ENCODE measurements at places on chromosomes 2 and 18.

DNA sequence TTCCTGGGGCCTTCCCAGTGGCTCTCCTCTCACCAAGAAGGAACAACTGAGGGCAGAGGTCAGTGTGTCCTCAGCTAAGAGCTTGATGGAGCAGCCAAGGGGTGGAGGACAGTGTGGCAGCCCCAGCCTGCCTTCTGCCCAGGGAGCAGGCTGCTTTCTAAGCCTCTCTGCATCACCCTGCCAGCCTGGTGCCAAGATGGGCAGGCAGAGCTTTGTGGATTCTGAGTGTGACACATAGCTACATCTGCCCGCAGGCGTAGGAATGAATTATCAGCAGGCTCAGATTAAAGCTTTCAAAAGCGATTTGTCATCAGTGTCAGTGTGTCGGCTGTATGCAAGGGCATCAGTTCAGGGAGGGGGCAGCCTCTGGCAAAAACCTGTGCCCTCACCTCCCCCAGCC, 8.7 kb downstream of the MAL start:
- no peak overlapping the region for H3K27ac ChIP-seq
- no peak overlapping the region for H3K4me3 ChIP-seq
- no peaks in the 10 kb centered on the region for H3K36me3 ChIP-seq
- peaks cover 22% of the 10 kb centered on the region for H3K4me1 ChIP-seq
- DNase-seq: no peak
- H3K27me3 ChIP-seq: peaks cover 39% of the 10 kb centered on the region

DNA sequence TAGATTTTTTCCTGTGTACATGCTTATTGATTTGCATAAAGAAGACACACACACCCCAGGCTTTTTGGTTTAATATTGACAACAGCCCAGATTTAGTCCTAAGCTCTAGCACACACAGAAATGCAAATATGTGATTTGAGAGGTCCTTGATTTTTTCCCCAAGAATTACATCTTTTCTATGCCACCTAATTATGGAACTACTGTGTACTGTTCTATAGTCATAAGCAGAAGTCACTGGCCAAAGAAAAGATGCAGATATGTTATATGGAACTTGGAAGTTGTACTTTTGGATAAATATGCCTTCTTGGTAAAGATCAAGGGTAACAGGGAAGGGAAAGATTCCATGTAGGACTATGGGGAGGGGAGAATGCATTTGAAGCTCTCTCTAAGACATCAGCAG, 105.6 kb downstream of the SETBP1 start:
- H3K4me3 ChIP-seq: no peak overlapping the region
- no peaks in the 10 kb centered on the region for H3K4me1 ChIP-seq
- DNase-seq: no peak
- H3K36me3 ChIP-seq: no peaks in the 10 kb centered on the region
- no peaks in the 10 kb centered on the region for H3K27me3 ChIP-seq

DNA sequence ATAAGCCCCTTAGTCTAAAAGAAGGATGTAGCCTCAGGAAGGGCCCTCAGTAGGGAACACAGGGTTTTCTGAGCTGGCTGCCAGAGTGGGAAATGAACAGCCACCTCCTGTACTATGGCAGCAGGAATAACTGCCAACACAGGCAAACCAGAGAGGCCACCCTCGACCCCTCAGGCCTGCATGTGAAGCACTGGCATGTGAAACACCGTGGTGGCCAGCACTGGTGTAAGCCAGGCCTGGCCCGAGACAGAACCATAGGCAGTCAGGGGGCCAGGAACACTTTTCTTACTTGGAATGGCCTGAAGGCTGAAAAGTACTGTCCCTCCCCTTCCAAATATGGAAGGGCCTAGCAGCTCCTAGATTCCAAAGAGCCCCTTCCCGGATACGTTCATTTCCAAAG, 28.2 kb downstream of the SFXN5 start:
- H3K4me3 ChIP-seq: no peak overlapping the region
- no peaks in the 10 kb centered on the region for H3K4me1 ChIP-seq
- no peaks in the 10 kb centered on the region for H3K36me3 ChIP-seq
- no peaks in the 10 kb centered on the region for H3K27me3 ChIP-seq
- H3K27ac ChIP-seq: no peak overlapping the region

- no peaks in the 10 kb centered on the region for H3K36me3 ChIP-seq
- DNase-seq: no peak
- no peak overlapping the region for H3K4me3 ChIP-seq
- H3K27me3 ChIP-seq: no peaks in the 10 kb centered on the region
These were observed 1.8 kb downstream of the DCC start for GRCh38 chr18:52341608-52342381.

DNA sequence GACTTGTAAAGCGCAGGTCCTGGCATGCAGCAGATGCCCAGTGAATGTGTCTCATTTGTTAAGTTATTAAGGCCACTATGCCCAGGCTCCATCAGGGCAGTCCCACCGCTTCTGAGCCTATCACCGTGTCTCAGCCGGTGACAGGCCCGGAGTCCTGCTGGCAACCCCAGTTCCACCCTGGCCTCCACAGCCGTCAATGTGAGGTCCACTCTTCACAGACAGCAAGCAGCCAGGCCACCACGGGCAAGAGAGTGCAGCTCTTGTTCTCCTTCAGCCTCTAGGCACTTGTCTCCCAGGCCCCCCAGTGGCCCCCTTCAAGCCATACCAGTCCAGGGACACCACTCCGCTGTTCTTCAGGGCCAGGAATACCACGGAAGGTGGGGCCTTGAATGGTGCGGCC, 22.6 kb downstream of the CFAP65 start:
- peaks cover 49% of the 10 kb centered on the region for H3K27me3 ChIP-seq
- no peaks in the 10 kb centered on the region for H3K4me1 ChIP-seq
- no peak for DNase-seq
- H3K36me3 ChIP-seq: no peaks in the 10 kb centered on the region
- H3K27ac ChIP-seq: no peak overlapping the region

- H3K27me3 ChIP-seq: no peaks in the 10 kb centered on the region
- H3K27ac ChIP-seq: no peak overlapping the region
- H3K4me3 ChIP-seq: no peak overlapping the region
- DNase-seq: peak; percentile 43
- H3K36me3 ChIP-seq: peaks cover 16% of the 10 kb centered on the region
- peaks cover 9% of the 10 kb centered on the region for H3K4me1 ChIP-seq
These were observed 2.9 kb upstream of the GAL3ST2 start for GRCh38 chr2:241773511-241774418.

Data from Calu3 (cell line).